Immature natural killer cell (primary cell): ENCODE measurements at places on chromosomes 1 and 21.

DNA sequence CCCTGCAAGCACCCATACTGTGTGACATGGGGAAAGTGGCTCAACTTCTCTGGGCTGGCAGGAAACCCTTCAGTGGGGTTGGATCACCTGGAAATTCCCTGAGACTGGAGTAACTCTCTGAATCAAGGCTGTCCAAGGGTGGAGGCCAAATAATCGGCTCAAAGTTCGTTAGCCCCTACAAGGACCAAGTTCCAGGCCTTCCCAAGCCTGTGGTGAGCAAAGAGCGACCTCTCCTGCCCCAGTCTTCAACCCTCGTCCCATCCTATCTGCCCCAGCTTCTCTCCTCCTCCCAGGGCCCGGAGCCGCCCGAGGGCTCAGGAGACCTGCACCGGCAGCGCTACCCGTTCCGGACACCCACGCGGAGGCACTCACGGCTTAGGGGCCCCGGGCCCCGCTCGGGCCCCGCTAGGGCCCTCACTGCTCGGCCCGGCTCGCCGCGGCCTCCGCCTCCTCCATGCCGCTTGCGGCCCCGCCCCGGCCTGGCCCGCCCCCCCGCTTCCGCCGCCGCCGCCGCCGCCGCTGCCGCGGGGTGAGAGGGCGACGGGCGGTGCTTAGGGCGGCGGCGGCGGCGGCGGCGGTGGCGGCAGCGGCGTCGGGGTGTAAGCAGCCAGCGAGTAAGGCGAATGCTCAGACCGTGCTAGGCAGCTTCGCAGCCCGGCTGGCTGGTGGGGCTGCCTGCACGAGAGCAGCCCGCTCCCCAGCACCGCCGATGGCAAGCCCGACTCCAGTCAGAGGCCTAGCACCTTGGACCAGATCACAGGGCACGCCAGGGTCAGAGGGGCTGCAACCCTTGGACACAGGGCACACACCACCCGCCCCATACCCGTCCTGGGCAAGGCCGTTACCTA lies at the start of gene POMGNT1:
Gene POMGNT1 (minus strand): TSS at position 471 of the 848 bp plus-strand sequence. CDS start 613 bp downstream, outside the sequence.
- peak; percentile 78 for DNase-seq

GRCh38 chr1:20484519-20485462 lies 1.2 kb downstream of the CAMK2N1 start:
- DNase-seq, result no peak

GRCh38 chr21:35575280-35575915 lies 484.9 kb downstream of the SETD4 start:
- no peak for DNase-seq

- no peak for DNase-seq
Observed at GRCh38 chr1:13949546-13949945, 249.6 kb downstream of the PRDM2 start.

- DNase-seq, result no peak
Observed at GRCh38 chr1:65412256-65412983, 8.0 kb upstream of the LEPR start.

DNA sequence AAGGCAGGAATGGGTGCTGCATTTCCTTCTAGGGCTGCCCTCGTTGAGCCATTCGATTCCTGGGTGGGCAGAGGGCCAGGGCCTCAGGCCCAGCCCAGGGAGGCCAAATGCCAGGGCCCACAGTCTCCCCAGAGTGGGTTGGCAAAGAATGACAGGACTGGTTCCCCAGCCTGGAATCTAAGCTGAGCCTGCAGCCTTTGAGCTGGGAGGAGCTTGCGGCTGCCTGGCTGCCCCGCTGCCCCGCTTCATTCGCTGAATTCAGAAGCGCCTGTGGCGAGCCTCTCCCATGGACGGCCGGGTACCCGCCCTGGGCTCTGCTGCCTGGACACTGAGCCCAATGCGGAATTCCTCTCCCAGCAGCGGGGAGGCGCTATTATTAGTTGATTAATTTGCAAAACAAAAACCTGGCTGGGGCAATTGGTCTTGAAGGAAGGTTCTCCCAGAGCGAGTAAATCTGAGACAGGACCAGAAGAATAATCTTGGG lies 32.3 kb upstream of the TARDBP start:
- DNase-seq, result no peak

DNA sequence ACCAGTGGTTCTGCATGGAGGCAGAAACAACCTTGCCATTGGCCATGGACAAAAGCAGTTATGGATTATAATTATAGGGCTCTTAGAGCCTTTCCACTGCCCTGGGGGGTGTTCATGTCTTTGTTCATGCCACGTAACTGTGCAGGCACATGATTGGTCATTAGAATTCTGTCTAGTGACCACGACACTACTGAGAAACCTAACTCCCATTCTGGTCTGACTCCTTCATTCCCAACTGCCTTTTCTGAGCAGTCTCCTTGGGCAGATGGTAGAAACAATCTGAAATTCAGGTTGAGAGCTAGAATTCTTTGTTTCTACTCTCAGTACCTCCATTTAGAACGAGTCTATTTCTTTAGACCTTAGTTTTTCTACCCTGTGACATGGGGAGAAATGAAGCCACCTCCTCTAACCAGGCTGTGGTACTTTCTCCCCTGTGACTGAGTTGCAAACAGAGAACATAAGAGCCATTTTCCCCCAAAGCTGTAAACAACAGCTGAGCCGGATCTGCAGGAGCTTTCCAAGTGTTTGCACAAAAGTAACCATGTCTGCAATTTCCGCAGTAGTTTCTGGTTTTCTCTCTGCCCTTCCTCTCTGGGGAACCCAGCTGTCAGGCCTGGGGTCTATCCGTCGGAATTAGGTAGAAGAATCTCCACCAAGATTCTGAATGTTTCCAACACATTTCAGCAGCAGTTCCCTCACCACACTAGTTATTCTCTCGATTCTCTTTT lies 37.7 kb upstream of the IPO9 start:
- no peak for DNase-seq

DNA sequence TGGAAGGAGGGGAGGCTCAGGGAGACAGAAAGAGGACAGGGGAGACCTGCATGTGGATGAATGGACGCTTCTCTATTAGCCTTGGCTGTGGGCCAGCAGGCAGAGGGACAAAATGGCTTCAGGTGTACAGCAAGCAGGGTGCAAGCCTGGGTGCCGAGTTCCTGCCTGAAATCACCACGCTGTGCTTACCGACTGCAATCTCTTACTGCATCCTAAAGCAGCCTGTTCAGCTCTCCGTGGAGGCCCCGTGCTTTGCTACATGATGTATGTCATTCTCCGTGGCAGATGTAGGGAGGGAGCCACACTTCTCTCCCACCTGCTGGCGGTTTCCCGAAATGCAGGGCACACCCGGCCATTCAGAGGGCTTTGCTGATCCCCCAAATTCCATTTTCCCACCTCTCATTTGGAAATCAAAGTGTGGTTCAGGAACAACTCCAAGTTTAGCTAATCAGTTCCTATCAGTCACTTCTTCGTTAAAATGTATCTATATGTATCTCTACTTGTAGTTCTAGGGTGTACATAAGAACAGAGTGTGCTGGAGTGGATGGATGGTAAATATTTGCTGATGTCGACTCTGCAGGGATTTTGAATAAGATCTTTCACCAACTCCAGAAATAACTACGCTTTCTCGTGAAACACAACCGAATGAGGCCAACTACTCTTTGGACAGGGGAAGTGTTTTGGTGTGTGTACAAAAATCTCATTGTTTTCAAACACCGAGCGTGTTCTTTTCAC lies 122.3 kb upstream of the BACE2 start:
- no peak for DNase-seq

DNA sequence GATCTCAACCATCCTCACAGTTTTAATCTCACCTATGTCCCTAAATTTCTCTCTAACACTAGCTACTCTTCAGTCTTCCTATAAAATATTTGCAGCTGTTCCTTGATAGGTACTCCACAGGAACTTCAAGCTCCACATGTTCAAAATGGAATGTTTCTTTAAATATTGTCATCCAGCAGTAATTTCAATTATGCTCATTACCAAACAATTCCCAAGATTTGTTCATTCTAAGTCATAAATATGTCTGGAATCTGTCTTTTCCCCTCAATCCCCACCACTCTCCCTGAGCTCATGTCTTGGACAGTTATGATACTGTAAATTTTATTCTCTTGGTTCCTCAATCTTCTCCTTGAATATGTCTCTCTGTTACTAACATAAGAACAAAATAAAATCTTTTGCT lies 214.4 kb downstream of the NRIP1 start:
- DNase-seq, result no peak

DNA sequence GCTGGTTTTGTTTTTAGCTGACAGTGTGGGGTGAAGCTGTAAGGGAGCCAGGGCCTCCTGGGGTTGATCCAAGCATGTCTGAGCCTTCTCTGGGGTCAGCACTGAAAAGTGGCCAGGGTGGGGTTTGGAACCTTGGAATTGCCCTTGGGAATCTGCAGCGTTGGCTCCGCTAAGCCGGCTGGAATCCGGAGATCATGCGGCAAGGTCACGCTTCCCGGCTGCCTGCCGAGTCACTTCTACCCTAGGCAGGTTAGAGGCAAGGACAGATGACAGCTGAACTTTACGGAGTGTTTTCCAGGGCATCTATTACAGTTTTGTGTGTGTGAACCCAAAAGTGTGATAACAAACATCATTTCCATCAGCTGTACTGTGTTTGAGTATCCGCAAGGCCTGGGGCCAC lies 17.1 kb downstream of the ABCG1 start:
- no peak for DNase-seq

DNA sequence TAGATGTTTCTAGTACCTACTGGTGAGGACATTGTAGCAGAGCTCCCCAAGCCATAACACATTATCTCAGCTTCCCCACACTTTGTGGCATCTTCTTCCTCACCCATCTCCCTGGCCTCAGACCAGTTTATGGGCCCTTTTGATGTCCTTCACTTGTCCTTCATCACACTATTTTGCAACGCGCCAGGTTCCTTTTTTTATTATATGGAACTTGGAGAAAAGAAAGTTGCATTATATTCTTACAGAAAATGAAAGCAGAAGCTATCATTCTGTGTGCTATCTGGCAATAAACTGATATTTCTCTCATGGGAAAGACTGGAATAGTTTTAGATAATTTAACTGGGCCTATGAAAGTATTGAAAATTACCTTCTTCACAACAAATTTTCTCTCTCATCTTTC lies 196.9 kb upstream of the ETV3 start:
- DNase-seq, result no peak

DNA sequence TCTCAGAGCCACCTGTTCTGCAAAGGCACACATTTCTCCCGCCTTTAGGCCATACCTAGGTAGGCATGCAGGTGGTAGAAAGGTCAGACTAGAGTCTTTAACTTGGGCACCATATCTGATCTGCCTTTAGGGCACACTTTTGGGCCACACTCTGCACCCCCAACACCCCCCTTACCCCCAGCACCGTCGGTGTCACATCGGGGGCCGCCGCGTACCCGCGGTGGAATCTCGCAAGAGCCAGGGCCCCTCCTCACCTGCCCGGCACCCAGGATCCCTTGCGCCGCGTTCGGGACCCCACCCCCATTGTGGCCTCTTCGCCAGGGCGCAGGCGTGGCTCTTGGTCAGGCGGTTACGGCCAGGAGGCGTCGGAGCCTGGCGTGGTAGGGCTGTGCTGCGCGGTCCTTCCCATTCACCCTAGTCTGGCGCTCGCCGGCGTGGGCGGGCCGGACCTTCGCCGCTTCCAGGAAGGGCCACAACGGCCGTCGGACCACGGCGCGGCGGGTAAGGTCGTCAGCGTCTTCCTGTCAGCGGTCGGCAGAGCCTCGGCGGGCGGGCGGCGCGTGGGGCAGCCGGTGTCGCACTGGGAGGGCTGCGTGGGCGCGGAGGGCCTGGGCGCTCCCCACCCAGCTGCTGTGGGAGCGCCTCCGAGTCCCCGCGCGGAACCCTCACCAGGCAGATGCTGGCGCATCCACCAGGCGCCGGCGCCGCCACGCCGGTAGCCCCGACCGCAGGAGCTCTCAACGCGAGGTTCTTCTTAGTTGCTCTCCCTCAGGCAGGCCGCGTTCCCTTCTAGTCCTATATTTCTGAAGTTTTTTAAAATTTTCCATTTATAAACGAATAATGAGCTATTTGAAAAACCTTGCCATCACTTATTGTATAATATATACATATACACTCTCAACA lies at the start of gene DNAH14:
Gene DNAH14 (plus strand): TSS at position 341 of the 903 bp plus-strand sequence. CDS start 23,028 bp downstream, outside the sequence.
- peak; percentile 38 for DNase-seq

GRCh38 chr1:109661391-109661790 lies 5.5 kb downstream of the GSTM4 start:
- no peak for DNase-seq

GRCh38 chr1:84972377-84972987 lies 24.4 kb downstream of the MCOLN2 start:
- DNase-seq, result no peak

GRCh38 chr1:115728341-115728740 lies 40.2 kb downstream of the CASQ2 start:
- no peak for DNase-seq

GRCh38 chr1:214027498-214027897 lies 39.7 kb downstream of the PROX1 start:
- no peak for DNase-seq

DNA sequence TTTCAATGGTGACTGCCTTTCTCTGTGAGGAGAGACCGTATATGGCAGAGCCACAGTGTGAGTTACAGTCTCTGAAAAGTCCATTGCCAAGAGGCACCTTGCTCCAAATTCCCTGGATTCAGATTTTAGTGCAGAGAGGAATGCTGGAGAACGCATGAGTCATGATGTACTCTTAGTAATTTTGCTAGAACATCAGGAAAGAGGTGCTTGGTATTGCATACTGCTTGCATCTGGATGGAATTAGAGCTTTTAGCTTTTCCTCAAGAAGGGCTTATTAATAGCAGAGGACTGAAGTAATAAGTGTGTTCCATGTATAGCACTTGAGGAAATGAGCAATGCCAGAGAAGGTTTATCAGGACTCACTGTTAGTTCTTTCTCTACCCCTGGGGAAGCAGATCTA lies 40.5 kb upstream of the AKT3 start:
- no peak for DNase-seq

- DNase-seq, result no peak
Observed at GRCh38 chr1:168697356-168698126, 31.5 kb downstream of the DPT start.

DNA sequence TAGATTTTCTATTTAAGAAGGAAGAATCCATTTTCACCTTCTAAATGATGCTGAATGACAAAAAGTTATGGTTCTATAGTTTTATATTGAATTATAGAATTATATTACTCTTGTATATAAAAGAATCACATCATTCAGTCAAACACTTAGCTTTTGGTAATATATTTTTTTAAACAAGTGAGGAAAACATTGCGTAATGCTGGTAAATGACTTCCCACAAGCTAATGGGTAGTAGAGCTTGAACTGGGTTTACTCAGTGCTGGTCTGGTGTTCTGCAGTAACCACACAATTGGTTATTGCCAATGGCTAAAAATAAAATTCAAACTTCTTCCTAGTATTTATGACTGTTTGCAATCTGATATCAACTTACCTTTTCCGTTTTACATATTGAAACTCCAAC lies 10.6 kb upstream of the GIPC2 start:
- no peak for DNase-seq

GRCh38 chr1:219416598-219417238 lies 196.2 kb downstream of the ZC3H11B start:
- DNase-seq, result peak; percentile 35

DNA sequence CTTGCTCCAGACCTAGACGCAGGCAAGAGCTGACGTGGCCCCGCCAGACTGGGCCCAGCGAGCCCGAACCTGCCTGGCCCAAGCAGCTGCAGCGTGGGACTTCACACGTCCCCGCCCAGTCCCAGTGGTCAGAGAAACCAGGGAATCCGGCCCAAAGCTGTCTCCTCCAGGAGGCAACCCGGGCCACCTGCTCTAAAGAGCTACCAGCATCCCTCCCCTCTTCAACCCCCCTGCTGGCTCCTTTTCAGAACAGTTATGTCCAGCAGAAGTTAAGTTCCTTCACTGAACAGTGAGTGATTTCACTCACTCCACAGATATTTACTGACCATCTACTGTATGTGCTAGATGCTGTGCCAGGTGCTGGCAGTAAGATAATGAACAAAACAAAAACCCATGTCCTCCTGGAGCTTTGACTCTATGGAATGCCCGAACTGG lies 2.1 kb upstream of the EFNA1 start:
- DNase-seq, result no peak
